Omental fat pad (tissue), 4 donors: ENCODE measurements at places on chromosomes 1 and 21. TPM values are rescaled to one million over a fixed set of nuclear protein-coding genes. Genes with fewer than 3 reads are reported as not detected.

Gene PPIAL4G
- total RNA-seq, result not detected

Gene TTC24
- not detected for total RNA-seq

Gene TMEM125
- 1.0 TPM for total RNA-seq

Gene FNDC10
- total RNA-seq, result 2.6 TPM

Gene OR2W3
- not detected for total RNA-seq

Gene INKA2
- 4.5 TPM for total RNA-seq

Gene TEX50
- total RNA-seq, result not detected

Gene TFF3
- 11.3 TPM for total RNA-seq

Gene ELF3
- total RNA-seq, result 0.82 TPM

Gene MAP10
- 0.56 TPM for total RNA-seq

Gene PRAMEF15
- not detected for total RNA-seq

- no peak for DNase-seq
Measured at GRCh38 chr1:39136638-39137037, 67.9 kb upstream of the MACF1 start.

GRCh38 chr1:9846611-9847171 lies 22.9 kb upstream of the CLSTN1 start:
- no peak for DNase-seq

GRCh38 chr1:86955678-86956077 lies 41.2 kb downstream of the HS2ST1 start:
- DNase-seq, result no peak

- no peak for DNase-seq
Measured at GRCh38 chr1:116772648-116773045, 18.4 kb downstream of the CD2 start.

DNA sequence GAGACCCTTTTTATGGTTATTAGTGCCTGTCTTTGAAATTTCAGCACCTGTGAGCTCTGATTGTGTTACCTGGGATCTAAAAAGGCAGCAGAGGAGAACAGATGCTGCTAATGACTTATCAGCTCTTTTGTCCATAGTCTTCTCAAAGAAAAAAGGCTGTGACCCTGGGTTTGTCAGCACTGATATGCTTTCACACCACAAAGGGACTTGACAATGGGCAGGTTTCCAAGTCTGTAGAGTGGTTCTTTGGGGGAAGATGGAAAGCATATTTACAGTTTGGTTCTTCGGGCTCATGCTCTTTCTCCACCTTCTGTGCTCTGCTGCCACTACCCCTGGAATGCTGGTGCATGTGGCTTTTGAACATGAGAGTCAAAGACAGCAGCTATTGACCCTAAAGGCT lies 32.0 kb downstream of the DNAJC6 start:
- DNase-seq, result no peak

DNA sequence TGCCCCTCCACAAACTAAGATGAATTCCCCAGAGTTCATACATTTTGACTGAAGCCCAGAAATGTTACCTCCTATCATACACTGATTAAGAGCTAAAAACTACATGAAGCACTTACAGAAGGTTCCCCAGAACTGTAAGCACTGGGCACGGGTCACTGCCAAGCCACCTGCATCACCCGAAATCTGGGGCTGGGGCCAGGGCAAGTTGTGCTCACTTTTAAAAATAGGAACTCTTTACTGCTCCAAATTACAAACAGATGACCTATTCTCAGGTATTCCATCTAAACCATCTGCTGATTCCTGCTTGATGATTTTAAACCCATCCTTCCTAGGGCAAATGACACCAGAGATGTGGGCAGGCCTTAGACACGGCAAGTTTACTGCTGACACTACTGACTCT lies 4.8 kb downstream of the SETD4 start:
- DNase-seq, result no peak

DNA sequence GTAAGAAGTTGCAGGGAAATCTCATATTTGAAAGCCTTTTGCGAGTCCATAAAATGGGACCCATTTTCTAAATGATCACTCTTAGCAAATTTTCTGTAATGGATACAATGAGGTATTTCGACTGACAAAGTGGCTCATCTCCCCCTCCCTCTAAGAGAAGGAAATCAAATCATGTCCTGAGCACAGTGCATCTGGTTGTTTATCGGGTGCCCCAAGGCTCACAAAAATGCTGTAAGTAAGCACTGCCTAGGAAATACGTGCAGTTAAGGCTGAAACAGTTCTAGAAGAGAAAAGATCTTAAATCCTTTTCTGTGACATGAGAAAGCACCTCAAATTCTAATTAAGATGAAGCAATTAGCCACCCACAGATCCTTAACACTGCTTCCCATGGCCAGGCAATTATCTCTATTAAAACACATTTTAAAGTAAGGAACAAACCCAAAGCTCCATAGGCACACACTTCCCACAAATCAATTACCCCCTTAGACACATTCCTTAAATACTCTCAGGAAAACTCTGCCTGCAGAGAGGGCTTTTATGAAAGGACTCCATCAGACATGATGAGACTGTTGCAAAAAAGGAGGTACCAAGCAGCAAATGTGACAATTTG lies 216.3 kb downstream of the KCNH1 start:
- no peak for DNase-seq

GRCh38 chr1:234613128-234613875 lies 3.3 kb upstream of the IRF2BP2 start:
- no peak for DNase-seq

DNA sequence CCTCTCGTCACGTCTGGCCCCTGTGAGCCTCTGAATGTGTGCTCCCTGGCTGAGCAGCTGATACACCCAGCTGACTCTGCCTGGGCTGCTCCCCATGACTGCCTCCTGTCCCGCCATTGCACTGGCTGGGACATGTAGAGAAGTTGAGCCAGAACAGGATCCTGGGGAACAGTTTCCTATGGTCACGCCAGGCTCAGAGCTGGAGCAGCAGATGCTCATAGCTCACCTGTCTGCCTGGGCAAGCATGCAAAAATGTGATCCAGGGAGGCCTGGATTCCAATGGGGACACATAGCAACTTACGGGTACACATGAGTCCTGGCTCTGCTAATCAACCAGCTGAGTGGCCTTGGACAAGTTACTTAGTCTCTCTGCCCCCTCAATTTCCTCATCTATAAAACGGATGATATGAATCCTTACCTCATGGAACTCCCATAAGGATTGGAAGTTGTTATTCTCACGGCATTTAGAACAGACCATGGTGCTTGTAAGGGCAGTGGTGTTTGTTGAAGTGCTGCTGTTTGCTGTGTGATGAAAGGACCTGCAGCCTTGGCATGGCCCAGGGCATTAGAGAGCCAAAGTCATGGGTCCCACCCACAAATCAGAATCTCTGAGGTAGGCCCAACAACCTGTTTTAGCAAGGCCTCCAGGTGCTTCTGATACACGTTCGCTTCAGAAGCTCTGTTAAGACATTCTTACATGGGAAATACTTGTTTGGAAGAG lies 150.3 kb upstream of the VANGL1 start:
- no peak for DNase-seq

DNA sequence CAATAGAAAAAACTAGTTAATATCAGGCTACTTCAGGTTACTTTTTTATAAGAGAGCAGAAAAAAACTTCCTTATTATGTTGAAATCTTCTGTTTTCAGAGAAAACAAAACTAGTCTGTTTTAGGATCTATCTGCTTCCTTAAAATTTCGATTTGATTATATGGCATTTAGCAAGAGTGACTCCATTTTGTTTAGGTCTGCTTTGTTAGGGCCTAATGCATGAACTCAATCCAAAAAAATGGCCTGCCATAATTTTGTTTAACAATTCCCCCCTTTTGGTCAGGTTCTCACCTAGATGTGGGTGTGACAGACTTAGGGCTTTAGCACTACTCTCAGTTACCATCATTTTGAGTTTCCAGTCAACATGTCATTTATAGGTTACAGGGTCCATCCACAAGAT lies 89.8 kb upstream of the GNG12 start:
- DNase-seq, result no peak

DNA sequence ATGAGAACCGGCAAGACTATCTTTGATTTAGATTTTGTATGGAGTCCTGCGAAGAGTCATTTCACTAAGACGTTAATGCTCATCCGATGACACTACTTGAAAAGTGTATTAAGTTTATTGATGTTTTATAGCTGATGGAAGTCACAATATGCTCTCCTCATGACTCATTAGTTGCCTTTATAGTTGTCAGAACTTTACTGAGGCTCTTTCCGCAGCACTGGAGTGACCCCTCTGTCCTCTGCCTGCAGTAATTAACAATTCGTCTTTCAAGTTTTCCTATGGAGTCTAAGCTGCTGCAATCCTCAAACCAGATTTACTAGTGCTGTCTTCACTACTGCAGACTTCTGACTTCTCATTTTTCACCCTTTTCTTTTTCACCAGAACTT lies 853 bp downstream of the USP16 start:
- no peak for DNase-seq

DNA sequence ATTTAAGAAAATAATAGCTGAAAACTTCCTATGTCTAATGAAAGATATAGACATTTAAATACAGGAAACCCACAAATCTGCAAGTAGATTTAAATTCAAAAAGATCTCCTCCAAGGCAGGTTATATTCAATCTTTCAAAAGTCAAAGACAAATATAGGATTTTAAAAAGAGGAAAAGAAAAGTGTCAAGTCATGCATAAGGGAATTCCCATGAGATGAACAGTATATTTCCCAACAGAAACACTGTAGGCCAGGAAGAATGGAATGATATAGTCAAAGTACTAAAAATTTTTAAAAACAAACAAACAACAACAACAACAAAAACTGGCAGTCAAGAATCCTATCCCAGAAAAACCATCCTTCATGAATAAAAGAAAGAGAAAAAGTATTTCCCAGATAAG lies 806.5 kb upstream of the BRINP3 start:
- no peak for DNase-seq

DNA sequence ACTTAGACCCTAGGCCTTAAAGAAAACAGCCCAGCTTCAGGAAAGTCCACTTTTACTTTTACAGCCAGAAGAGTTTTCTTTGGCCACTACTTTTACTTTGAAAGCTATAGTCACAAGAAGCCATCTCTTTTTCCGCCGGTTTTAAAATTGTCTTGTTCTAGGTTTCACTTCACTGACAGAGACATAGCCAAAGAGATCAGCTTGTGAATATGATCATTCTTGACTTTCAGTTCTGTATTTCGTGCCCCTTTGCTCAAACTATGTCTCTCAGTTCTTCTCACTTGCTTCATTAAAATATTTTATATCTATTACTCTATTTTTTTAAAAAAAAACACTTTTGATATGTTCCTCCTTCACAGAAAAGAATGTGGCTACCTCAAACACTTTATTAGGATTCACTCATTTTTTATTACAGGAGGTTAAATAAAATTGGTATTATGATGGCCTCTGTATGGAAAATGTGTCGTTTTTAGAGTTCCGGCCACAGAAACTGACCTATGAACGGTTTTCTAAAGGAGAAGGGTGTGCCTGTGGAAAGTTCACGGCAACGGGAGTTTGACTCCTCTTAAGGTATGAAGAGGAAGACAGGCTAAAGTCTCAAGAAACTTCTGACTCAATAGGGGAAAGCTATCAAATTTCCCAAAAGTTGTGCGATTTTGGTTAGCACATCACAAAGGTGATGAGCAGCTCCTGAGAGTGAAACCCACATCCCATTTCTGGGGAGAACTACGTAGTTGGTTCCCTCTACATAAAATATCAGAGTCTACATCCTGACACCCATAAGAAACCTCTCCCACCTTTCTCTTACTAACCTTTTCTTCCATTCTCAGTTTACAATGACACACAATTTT lies 1.2 kb downstream of the MCOLN2 start:
- DNase-seq, result no peak

- DNase-seq, result no peak
Measured at GRCh38 chr1:32272557-32273390, 19.1 kb upstream of the HDAC1 start.
